SK-N-SH (cell line): ENCODE measurements at places on chromosomes 12 and 14.
A peak's percentile ranks its signal among the peaks of the same experiment; 100 is the strongest.

GRCh38 chr12:24906141-24906540 is 42.8 kb downstream of the BCAT1 start:
- no peak for DNase-seq

GRCh38 chr12:60211244-60211643 is 615.4 kb downstream of the SLC16A7 start:
- DNase-seq, result no peak

DNA sequence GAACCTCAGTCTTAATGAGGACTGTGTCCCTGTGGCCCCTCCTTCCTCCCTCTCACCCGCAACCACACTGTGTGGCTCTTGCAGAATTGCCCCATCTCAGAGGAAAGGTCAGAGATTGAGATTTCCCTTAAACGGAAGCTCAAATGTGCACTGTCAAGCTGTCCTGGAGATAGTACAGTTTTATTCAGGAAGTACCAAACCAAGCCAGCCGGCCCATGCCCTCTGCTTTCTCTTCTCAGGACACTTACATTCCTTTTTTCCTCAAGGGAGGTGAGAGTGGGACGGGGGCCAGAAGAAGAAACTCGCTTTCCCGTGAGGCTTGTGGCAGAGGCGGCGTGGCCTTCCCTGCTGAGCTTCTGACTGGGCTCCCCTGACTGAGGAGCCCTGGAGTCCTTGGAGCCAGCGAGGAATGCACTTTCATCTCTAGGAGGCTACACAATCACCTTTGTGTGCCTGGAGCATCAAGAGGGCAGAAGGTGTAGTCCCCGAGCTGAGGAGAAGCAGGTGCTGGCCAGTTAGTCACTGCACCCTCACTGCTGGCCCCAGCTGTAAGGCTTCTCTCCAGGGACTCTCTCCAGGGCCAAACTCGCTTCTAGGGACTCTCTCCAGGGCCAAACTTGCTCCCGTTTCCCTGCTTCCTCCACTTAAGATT is 24.1 kb upstream of the ATP2A2 start:
- no peak for DNase-seq

DNA sequence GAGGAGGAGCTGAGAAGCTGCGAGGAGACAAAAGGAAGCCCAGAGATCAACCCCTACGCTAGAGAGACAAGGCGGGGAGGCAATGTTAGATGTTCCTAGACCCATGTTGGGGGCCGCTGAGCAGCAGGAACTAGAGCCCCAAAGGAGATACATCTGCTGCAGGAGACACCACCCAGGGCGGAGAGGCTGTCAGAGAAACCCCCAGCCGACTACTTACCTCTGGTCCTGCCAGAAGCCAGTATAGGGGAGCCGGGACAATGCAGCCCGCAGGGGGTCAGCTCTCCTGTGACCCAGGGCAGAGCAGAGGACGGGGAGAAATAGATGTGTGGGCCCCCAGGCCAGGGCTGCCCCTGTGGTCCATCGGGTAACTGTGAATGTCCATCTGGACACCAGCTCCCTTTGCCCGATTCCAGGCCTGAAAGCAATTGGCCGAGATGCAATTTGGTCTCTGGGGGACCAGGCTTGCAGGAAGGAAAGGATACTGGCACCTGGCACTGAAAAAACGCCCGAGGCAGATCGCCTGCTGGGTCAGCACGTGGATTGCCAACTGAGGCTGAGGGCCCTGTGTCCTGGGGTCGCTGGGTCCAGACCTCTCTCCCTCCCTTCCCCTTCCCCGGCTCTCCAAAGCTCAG is 34.9 kb downstream of the SYNE3 start:
- DNase-seq, result peak; percentile 69

- no peak for DNase-seq
Measured at GRCh38 chr12:84689638-84690037, 223.0 kb downstream of the SLC6A15 start.

- DNase-seq, result no peak
Measured at GRCh38 chr12:92049403-92049802, 96.2 kb downstream of the BTG1 start.

- no peak for DNase-seq
Measured at GRCh38 chr12:50725011-50725942, 38.6 kb upstream of the ATF1 start.

DNA sequence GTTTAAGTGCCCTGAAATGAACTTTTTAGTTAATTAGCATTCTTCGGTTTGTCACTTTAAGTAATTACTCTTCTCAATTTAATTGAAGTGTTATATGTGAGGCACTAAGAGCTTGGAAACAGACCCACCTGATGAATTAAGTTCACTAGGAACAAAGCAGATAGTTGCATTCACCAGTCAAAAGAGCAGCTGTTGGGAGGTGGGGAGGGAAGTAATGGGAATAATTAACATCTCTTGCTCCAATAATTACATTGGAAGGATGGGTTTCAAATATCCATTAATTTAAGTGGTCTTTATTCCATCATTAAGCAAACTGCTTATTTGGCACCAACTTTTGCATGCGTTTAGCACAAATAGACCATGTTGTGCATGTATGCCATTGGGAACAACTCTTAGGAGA is 667.2 kb downstream of the GALC start:
- no peak for DNase-seq
